ENCODE measurements at places on chromosomes 11 and 22. TPM values are rescaled to one million over a fixed set of nuclear protein-coding genes. Genes with fewer than 3 reads are reported as not detected.
A peak's percentile ranks its signal among the peaks of the same experiment; 100 is the strongest.

Gene SGSM1
- 4.4 TPM for total RNA-seq

Gene SLC15A3
- total RNA-seq: 34.0 TPM

Gene THY1
- 19.2 TPM for total RNA-seq

Gene OR2AG1
- not detected for total RNA-seq

Gene VSIG2
- 0.11 TPM for total RNA-seq

Gene PYGM
- 1.8 TPM for total RNA-seq

Gene CNGA4
- not detected for total RNA-seq

Gene KRTAP5-10
- not detected for total RNA-seq

Gene GRM5
- 0.33 TPM for total RNA-seq

Gene MFNG
- 25.4 TPM for total RNA-seq

Gene OR9G1
- total RNA-seq: not detected

Gene EWSR1
- 202 TPM for total RNA-seq

Gene MTNR1B
- total RNA-seq: not detected

Gene TRIM49
- total RNA-seq: not detected

Gene MS4A7
- total RNA-seq: 83.8 TPM

Gene DMC1
- 2.1 TPM for total RNA-seq

Gene MYOD1
- not detected for total RNA-seq

Gene OR52N2
- total RNA-seq: not detected

Gene OR52H1
- total RNA-seq: 1.6 TPM

GRCh38 chr22:19958083-19959042, 16.7 kb upstream of the TXNRD2 start:
- DNase-seq: peak; percentile 67

GRCh38 chr11:2889362-2890273, 4.0 kb upstream of the CDKN1C start:
- no peak for DNase-seq

DNA sequence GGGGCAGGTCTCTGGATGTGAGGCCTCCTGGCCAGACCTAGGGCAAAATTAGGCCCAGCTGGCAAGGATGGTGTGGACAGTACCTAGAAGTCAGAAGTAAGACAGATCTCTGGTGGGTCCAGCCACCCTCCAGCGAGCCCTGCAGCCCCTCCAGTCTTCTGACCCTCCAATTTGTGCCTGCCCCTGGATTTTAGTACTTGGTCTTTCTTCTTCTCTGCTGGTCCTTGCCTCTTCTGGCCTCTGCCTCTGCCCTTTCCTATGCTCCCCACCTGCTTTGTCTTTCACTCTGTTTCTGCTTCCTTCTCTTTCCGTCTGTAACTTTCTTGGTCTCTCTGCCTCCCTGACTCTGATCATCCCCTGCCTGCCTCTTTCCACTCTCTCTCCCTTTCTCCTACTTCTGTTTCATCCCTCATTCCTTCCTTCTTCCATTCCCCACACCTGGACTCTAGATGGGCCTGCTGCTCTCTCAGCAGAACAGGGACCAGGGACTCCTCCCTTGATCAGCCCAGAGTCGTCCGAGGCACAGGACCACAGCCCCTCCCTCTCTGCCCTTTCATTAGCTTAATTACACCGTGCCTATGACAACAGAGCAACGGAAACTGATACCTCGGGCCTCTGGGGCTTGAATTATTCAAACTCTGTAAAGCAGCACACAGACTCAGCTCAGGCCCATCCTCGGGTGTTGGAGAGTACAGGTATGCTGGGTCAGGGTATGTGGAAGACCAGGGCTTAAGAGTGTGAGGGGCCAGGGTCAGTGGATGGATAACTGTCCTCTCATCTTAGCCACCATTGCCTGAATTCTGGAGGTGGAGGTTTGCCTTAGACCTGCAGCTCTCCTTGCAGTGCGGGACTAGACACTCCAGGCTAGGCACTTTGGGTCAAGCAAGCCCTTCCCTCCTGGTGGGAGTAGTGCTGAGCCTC, at the start of gene CHRNA10:
CHRNA10 (minus strand) TSS at position 51 of the 921 bp plus-strand sequence. CDS start 72 bp downstream, outside the sequence.
- no peak for DNase-seq

- DNase-seq: no peak
These were observed 195.1 kb downstream of the OPCML start for GRCh38 chr11:133337193-133337592.

DNA sequence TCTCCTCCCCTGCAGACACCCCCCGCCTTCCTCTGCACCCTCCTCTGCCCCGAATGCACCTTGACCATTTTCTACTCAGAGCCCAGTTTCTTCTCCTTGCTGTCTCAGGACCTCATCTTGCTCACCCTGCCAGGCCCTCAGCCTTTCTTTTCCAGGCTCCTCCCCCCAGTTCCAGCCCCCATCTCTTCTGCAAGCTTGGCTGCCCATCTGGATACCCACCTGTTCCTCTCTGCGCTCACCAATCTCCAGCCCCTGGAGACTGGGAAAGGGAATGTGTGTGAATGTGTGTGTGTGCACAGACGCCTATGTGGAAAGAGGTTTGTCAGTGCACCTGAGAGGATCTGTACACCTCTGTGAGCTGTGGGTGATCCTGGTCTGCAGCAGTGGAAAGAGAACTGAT, 36.4 kb downstream of the SLC22A12 start:
- no peak for DNase-seq

- DNase-seq: no peak
These were observed 131.3 kb downstream of the AASDHPPT start for GRCh38 chr11:106208760-106209159.

GRCh38 chr22:29799217-29799680, 32.1 kb downstream of the UQCR10 start:
- DNase-seq: peak; percentile 97

DNA sequence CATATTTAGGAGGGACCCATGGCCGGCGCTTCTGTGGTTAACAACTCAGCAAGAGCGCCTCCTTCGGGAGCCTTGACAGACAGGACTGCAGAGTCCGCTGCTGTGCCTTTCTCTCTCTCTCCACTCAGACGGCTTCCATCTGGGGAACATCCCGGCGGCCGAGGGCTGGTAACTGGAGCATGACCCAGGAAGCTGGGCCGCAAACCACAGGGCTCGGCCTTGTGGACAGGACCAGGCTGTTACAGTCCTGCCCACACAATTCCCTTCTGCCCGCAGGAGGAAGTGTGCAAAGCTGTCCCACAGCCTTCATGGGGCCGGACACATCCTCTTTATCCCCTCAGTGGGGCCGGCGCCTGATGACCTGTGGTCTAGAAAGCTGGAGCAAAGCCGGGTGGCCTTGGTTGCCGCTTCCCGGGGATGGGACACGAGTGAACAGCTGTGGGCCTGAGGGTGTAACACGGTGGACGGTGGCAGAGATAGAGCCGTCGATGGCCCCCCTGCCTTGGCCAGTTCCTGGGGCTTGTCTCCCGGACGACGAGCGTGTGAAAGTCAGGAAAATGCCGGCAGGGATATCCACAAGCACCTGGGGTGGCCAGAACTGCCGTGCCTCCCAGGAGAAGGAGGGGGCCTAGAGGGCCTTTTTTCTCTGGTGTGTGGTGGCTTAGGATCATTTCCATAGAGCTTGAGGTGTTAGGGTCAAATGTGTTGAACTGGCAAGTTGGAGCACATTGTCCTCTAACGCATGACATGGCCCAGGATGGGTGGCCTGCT, 50.1 kb downstream of the FBLN1 start:
- peak; percentile 43 for DNase-seq

DNA sequence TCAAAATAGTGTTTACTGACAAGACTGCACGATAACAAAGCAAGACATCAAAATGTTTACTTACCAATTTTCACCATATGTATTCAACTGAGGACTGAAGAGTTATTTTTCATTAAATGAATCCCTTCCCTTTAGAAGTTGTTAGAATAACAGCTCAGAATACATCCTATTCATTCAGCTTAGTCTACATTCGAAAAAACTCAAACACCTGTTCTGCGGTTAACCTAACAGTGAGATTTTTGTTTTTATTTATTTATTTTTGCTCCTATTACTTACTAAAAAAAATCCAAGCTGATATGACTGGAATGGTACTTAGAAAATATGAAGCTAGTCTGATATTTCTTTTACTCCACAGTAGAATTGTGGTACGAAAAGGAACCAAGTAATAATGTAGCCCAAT, 10.0 kb downstream of the KCNA4 start:
- DNase-seq: no peak

DNA sequence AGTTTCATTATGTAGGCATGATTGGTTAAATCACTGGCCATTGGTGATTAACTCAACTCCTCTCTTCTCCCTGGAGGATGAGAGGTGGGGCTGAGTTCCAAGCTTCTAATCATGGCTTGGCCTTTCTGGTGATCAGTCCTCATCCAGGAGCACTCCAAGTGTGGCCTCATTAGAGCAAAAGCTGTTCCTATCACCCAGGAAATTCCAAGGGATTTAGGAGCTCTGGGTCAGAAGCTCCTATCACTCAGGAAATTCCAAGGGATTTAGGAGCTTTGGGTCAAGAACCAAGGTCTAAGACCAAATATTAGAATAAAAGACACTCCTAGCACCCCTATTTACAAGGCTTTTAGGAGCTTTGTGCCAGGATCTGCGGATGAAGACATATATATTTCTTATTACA, 168.0 kb upstream of the BDNF start:
- DNase-seq: no peak

- no peak for DNase-seq
These were observed 5.9 kb downstream of the HTR3A start for GRCh38 chr11:113980785-113981184.

DNA sequence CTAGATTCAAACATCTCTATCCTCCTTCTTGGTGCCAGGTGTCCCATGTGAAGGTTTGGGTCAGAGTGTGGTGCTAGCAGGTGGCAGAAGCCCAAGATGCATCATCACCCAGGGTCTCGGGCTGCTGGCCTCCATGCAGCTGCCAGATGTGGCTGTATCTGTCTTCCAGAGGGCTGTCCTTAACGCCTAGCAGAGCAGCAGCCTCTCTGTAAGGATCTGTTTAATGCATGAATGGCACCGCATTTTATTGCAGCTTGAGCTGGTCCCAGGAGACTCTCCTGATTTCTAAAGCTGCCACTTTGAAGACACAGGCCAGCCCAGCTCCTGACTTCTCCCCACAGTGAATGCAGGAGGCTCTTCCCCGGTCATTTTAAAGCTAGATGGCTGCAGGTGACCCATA, 26.3 kb downstream of the SLC1A2 start:
- no peak for DNase-seq

DNA sequence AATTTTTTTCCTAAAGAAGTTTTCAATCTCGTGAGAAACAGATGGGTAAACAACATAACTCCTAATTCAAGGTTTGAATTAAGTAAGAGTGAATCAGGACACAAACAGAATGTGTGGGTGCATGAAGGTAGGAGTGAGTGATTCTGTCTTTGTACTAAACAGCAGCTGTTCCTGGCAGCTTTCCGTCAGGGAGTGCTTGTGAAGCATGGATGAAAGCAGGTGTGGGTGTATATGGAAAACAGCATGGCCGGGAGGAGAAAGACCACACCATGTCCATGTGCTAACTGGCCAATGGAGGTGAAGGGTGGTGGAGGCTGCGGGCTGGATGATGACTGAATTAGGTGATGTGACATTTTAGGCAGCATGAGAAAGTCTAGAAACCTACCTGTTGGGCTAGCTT, 49.6 kb downstream of the BARX2 start:
- no peak for DNase-seq

DNA sequence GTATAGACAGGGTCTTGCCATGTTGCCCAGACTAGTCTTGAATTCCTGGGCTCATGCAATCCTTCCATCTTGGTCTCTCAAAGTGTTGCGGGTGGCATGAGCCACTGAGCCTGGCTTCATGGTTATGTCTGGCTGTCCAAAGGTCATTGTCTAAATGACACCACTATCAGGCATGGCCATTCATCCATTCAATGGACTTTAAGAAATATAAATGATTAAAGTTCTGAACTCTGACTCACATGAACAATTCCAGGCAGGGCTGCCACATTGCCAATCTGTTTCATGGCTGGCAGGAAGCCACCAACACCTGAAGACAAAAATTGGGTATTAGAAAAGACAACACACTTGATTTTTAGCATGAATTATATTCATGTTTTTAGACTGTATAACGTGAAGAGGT, 4.1 kb downstream of the RTCB start:
- DNase-seq: no peak

GRCh38 chr11:77515063-77515462, 41.2 kb upstream of the PAK1 start:
- no peak for DNase-seq

GRCh38 chr11:125418396-125418795, 77.7 kb downstream of the FEZ1 start:
- no peak for DNase-seq

GRCh38 chr22:44026630-44027511, 2.8 kb downstream of the PARVB start:
- peak; percentile 74 for DNase-seq

- DNase-seq: no peak
These were observed 864.5 kb downstream of the NTM start for GRCh38 chr11:132234878-132235277.

DNA sequence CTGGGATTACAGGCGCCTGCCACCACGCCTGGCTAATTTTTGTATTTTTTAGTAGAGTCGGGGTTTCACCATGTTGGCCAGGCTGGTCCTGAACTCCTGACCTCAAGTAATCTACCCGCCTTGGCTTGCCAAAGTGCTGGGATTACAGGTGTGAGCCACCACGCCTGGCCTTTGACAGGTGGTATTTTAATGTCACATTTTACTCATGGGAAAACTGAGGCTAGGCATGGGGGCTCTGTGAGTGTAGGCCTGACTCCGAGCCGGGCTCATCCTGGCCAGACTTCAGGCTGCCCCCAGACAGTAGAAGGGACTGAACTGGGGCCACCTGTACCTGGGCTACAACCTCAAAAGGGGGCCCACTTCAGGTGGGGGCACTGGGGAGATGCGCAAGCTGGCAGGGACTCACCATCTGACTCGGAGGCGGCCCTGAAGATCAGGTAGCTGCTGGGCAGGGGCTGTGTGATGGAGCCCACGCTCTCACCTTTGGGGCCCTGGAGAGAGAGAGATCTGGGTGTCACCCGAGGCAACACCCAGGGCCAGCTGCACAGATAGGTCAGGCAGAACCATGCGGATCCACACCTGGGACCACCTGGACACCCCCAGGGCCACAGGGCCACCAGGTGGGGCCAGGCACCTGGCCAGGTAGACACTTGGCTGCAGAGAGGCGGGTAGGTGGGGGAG, 45.8 kb downstream of the OSBPL5 start:
- DNase-seq: no peak

- DNase-seq: no peak
These were observed 16.4 kb downstream of the SLN start for GRCh38 chr11:107695446-107695845.

- no peak for DNase-seq
These were observed 11.5 kb downstream of the CLMP start for GRCh38 chr11:123183391-123184099.

GRCh38 chr11:70568035-70568813, 169.9 kb downstream of the CTTN start:
- DNase-seq: peak; percentile 32

DNA sequence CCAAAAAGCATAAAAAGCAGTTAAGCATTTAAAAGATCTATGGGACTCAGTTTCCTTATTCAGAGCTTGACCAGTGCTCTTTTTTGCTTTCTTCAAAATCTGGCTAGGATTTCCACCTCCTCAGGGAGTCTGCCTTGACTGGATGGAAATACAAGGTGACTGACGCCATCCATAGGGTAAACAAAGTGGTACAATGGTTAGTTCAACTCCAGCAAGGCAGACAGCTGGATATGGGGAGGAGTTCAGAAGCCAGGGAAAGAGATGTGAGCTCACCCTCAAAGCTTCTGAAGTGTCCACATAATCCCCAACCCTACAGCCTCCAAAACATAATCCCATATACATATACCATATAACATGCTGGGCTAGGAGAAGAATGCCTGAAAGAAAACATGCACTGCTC, 52.0 kb downstream of the KIRREL3 start:
- no peak for DNase-seq
